ENCODE measurements at places on chromosomes 3 and 15.
A peak's percentile ranks its signal among the peaks of the same experiment; 100 is the strongest.

DNA sequence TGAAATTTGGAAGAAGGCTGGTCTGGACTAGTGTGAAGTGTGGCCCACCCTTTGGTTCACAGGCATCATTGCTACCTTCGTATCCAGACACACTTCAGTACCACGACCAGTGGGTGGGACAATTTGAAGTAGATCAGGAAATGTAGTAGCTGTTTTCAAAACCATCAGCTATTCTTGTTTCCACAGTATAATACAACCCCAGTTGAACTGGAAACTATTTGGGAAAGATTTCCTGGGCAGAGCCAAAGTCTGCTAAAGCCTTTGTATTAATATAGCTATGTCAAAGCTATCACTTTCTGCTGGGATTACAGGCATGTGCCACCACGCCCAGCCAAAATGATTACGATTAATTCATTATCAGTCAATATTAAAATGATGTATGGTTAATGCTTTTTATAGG lies 298.8 kb upstream of the RASGRP1 start:
- H3K27me3 ChIP-seq, result no peaks in the 10 kb centered on the region
- H3K4me3 ChIP-seq, result no peak overlapping the region
- H3K27ac ChIP-seq, result no peak overlapping the region

GRCh38 chr3:172185907-172186306 lies 146.5 kb downstream of the FNDC3B start:
- DNase-seq, result no peak
- H3K27me3 ChIP-seq, result no peaks in the 10 kb centered on the region
- H3K4me3 ChIP-seq, result no peak overlapping the region

GRCh38 chr3:171213907-171214306 lies 187.4 kb upstream of the SLC2A2 start:
- H3K27ac ChIP-seq, result no peak overlapping the region
- H3K27me3 ChIP-seq, result no peaks in the 10 kb centered on the region
- no peak overlapping the region for H3K4me3 ChIP-seq

GRCh38 chr3:32684029-32684799 lies 774 bp upstream of the CNOT10 start:
- no peaks in the 10 kb centered on the region for H3K27me3 ChIP-seq
- H3K4me1 ChIP-seq, result peaks cover 11% of the 10 kb centered on the region
- DNase-seq, result no peak
- H3K27ac ChIP-seq, result peak overlapping the region; percentile 71
- H3K36me3 ChIP-seq, result peaks cover 7% of the 10 kb centered on the region

- peaks cover 51% of the 10 kb centered on the region for H3K4me1 ChIP-seq
- H3K4me3 ChIP-seq, result peak overlapping the region; percentile 48
- peak overlapping the region; percentile 90 for H3K27ac ChIP-seq
- H3K27me3 ChIP-seq, result no peaks in the 10 kb centered on the region
Observed at GRCh38 chr15:31326875-31327668, 437 bp downstream of the KLF13 start.

DNA sequence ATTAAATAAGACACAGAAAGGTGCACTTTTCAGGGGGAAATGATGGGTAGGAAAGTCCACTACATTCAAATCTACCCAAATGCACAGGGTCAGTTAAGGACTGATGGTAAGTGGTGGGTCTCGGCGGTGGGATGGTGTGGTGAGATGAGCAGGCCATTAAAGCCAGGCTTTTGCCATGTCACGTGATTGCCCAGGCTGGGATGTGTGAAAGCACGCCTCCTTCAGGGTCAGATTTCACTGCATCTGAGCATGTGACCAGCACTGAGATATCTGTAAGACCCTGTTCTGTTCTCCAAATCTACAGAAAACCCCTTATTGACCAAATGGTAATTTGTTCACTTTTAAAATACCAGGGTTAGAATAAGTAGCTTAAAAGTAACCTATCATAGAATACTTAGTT lies 301.5 kb downstream of the MEX3B start:
- H3K27me3 ChIP-seq, result no peaks in the 10 kb centered on the region
- H3K4me1 ChIP-seq, result peaks cover 5% of the 10 kb centered on the region
- no peak for DNase-seq

DNA sequence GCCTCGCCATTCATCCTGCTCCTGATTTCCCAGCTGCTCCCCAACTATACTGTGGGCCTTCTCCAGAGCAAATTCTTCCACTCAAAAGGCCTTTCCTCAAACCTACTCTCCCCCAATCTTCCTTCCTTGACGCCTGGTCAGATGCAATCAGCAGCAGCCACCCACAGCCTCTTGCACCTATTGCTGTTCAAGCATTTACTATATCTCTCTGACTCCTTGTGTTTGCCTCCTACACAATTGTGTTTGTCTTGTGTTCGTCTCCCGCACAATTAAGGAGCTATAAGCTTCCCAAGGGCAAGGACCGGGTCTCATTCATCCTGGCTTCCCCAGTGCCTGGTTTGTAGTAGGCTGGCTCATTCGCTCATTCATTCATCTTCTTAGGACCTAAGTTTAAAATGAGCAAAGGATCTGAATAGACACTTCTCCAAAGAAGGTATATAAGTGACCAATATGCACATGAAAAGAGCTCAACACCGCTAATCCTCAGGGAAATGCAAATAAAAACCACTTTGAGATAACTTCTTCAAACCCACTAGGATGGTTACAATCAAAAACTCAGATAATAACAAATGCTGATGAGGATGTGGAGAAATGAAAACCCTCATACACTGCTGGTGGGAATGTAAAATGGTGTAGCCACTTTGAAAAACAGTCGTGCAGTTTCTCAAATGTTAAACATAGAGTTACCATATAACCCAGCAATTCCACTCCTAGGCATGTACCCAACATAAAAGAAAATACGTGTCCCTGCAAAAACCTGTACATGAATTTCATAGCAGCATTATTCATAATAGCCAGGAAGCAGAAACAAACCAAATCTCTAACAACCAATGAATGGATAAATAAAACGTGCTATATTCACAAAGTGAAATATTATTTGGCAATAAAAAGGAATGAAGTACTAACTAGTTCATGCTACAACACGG lies 31.0 kb downstream of the MEGF11 start:
- H3K27me3 ChIP-seq, result no peaks in the 10 kb centered on the region
- H3K27ac ChIP-seq, result no peak overlapping the region
- no peaks in the 10 kb centered on the region for H3K4me1 ChIP-seq
- H3K4me3 ChIP-seq, result no peak overlapping the region

- no peak for DNase-seq
- peaks cover 20% of the 10 kb centered on the region for H3K4me1 ChIP-seq
- H3K36me3 ChIP-seq, result peaks cover 22% of the 10 kb centered on the region
- H3K4me3 ChIP-seq, result no peak overlapping the region
Observed at GRCh38 chr3:126999383-126999782, 16.5 kb downstream of the PLXNA1 start.

DNA sequence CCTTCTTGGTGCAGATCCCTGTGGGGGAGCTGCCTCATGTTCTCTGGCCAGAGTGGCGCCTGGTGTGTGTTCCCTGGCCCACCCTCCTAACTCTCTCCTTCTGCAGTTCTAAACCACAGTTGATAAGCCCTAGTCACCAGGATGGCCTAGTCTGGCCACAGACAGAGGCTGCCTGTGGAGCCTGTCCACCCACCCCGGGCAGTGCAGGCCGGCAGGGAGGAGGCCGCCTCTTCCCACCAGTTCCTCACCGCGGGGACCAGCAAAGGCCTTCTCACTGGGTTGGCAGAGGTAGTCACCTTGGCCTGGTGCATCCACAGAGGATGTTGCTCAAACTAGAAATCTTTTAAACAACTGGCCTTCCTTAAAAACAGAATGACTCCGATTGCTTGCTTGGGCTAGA lies 276.4 kb upstream of the TTC14 start:
- no peak overlapping the region for H3K4me3 ChIP-seq
- no peaks in the 10 kb centered on the region for H3K4me1 ChIP-seq
- no peak overlapping the region for H3K27ac ChIP-seq
- DNase-seq, result no peak

DNA sequence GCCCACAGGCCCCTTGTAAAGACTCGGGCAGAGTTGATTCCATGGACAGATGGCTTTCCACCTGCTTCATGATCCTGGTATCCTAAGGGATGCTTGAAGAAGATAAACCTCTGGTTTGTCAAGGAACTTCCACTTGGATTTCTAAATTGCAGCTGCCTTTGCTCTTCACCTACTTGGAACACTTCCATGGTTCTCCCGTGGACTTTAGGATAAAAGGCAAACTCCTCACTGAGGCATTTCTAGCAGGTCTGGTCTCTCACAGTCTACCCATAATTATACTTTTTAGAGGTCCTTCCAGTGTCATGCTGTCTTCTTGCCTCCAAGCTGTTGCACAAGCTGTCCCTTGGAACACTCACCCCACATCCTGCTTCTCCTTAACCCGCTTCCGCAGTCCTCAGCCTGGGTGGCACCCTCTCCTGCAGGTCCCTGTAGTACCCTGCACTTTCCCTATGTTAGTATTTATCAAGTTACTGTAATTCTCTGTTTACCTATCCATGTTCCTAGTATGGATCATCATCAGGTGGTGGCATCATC lies 12.7 kb downstream of the TLNRD1 start:
- DNase-seq, result no peak
- no peaks in the 10 kb centered on the region for H3K27me3 ChIP-seq
- no peaks in the 10 kb centered on the region for H3K4me1 ChIP-seq

DNA sequence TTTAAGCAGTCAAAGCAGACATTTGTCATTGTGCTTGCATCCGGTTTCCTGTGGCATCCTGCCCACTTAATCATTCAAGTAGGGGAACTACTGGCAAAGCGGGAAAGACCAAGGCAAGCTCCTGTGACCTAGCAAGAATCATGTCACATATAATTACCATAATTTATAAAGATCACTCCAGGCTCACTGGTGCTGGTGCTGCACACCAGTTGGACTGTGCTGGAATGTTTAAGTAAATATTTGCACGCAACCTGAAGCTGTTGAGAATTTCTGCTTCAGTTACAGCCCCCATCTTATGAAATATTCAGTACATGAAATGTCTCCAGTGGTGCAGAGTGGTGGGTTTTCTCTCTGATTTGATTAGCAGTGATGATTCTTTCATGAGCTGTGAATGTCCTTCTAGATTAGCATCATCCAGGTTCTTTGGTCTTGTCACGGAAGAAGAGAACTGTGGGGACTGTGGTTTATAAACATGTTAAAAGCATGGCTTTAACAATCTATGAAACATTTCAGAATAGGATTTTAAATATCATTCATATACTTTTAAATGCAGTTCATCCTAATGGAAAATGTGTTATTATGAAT lies 621.3 kb upstream of the EPHA6 start:
- no peaks in the 10 kb centered on the region for H3K27me3 ChIP-seq
- no peak overlapping the region for H3K27ac ChIP-seq
- no peaks in the 10 kb centered on the region for H3K36me3 ChIP-seq
- no peak overlapping the region for H3K4me3 ChIP-seq
- H3K4me1 ChIP-seq, result no peaks in the 10 kb centered on the region

- no peaks in the 10 kb centered on the region for H3K27me3 ChIP-seq
- no peaks in the 10 kb centered on the region for H3K4me1 ChIP-seq
Observed at GRCh38 chr3:5917932-5918331, 730.4 kb downstream of the EDEM1 start.

GRCh38 chr3:154598166-154598565 lies 168.2 kb upstream of the GPR149 start:
- H3K4me1 ChIP-seq, result no peaks in the 10 kb centered on the region
- H3K27ac ChIP-seq, result no peak overlapping the region
- no peak for DNase-seq
- no peaks in the 10 kb centered on the region for H3K27me3 ChIP-seq

DNA sequence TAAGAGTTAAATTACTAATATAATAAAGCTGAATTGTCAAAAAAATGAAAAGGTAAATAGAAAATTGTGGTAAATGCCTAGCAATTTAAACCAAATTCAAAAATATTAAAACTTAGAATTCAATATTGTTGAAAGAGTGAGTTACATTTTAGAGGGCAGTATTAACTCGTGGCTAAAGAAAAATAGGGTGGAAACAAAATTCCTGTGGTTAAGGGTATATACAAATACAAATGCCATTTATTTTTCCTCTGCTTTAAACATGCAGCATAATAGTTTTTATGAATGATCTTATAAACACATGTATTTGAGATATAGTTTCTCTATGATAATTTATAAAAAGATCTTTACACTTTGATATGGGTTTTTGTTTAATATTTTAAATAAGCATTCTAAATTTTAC lies 79.0 kb downstream of the NEDD4 start:
- DNase-seq, result no peak
- peaks cover 17% of the 10 kb centered on the region for H3K4me1 ChIP-seq
- no peak overlapping the region for H3K4me3 ChIP-seq
- no peaks in the 10 kb centered on the region for H3K27me3 ChIP-seq
- no peaks in the 10 kb centered on the region for H3K36me3 ChIP-seq

- no peak for DNase-seq
- H3K4me1 ChIP-seq, result peaks cover 10% of the 10 kb centered on the region
- no peak overlapping the region for H3K4me3 ChIP-seq
- H3K27me3 ChIP-seq, result peaks cover 15% of the 10 kb centered on the region
Observed at GRCh38 chr15:75947092-75947491, 43.4 kb downstream of the FBXO22 start.

DNA sequence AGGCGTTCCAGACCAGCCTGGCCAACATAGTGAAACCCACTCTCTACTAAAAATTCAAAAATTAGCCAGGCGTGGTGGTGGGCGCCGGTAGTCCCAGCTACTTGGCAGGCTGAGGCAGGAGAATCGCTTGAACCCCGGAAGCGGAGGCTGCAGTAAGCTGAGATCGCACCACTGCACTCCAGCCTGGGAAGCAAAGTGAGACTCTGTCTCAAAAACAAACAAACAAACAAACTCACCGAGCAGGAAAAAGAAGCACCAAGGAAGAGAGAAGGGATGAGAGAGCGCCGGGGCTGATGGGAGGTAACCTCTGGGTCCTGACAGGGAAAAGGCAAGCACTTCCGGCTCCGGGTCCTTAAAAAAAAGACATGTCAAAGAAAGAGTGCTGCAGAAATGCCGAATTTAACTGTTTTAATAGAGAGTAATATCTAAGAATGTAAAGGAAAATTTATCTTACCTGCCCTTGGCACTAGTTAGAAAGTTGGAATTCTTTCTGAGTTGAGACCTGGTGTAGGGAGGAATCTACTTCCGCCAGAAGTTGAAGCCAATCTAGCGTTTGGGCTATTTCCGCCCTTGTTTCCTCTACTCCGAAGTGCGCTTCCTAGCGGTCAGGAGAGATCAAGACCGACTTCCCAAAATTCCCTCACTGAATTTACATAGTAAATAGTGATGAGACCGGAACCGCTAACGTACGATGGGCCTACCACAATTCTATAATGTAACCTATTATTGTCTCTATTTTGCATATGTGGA lies 29.1 kb downstream of the EFCAB12 start:
- H3K36me3 ChIP-seq, result peaks cover 22% of the 10 kb centered on the region
- no peaks in the 10 kb centered on the region for H3K27me3 ChIP-seq
- DNase-seq, result peak; percentile 22
- H3K4me1 ChIP-seq, result no peaks in the 10 kb centered on the region
- peak overlapping the region; percentile 82 for H3K4me3 ChIP-seq

Measured in esophagus squamous epithelium (tissue), 5 donors.